PC-3 (cell line): ENCODE measurements at places on chromosomes 6 and 20. TPM values are rescaled to one million over a fixed set of nuclear protein-coding genes. Genes with fewer than 3 reads are reported as not detected.

The SSTR4 gene
- total RNA-seq, result not detected in 2 replicates

The SRSF12 gene
- total RNA-seq, result not detected in 2 replicates

- peaks cover 43% of the 10 kb centered on the region for H3K4me1 ChIP-seq
- no peak for DNase-seq
- peak overlapping the region; percentile 95 for H3K27ac ChIP-seq
- H3K27me3 ChIP-seq, result no peaks in the 10 kb centered on the region
- peak overlapping the region; percentile 47 for H3K4me3 ChIP-seq
Measured at GRCh38 chr6:4359108-4359730, 223.8 kb upstream of the ECI2 start.

GRCh38 chr6:113647143-113647889 lies 209.8 kb upstream of the MARCKS start:
- no peak overlapping the region for H3K4me3 ChIP-seq
- no peak for DNase-seq

DNA sequence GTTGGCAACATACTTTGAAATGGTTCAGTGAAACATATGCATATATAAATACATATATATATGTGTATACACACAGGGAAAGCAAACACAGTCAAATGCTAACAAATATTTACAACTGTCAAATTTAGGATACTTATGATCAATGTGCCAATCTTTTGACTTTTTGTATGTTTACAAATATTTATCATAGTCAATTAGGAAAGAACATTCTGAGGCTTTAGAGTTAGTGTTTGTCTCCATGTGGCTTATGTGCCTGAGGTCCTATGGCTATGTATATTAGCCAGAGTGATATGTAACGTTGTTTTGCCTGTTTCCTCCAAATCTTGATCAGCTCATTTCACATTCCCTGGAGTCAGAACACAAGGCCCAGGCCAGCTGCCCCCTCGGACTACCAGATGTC lies 126.5 kb upstream of the MAN1A1 start:
- H3K27ac ChIP-seq, result no peak overlapping the region
- no peak for DNase-seq
- no peaks in the 10 kb centered on the region for H3K4me1 ChIP-seq
- H3K36me3 ChIP-seq, result no peaks in the 10 kb centered on the region
- no peak overlapping the region for H3K4me3 ChIP-seq

DNA sequence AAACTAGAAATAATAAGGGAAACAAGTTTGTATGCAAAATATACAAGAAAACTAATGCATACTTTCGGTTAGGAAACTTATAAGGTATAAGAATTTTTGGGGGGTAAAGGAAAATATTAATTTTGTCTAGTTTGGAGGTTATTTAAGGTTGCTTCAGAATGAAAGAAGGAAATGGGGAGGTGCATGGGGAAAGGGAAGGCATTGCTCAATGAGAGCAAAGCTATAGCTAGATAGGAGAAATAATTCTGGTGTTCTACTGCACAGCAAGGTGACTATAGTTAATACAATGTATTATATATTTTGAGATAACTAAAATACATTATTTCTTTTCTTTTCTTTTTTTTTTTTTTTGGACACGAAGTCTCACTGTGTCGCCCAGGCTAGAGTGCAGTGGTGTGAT lies 5.4 kb upstream of the MYMX start:
- DNase-seq, result no peak
- H3K36me3 ChIP-seq, result no peaks in the 10 kb centered on the region
- no peaks in the 10 kb centered on the region for H3K4me1 ChIP-seq
- no peak overlapping the region for H3K27ac ChIP-seq
- no peaks in the 10 kb centered on the region for H3K27me3 ChIP-seq
